NCI-H187 treated with DMSO at 0.1 percent for 48 hours (cell line): ENCODE measurements at places on chromosomes 4 and X.

GRCh38 chr4:52987392-52988056 is 125.4 kb downstream of the RASL11B start:
- DNase-seq = no peak

GRCh38 chr4:145824463-145824862 is 114.2 kb downstream of the ZNF827 start:
- no peak for DNase-seq

- DNase-seq = no peak
These were observed 15.5 kb downstream of the ZFYVE28 start for GRCh38 chr4:2402941-2403340.

- DNase-seq = no peak
These were observed 126.8 kb upstream of the CXorf66 start for GRCh38 chrX:140092121-140092520.

DNA sequence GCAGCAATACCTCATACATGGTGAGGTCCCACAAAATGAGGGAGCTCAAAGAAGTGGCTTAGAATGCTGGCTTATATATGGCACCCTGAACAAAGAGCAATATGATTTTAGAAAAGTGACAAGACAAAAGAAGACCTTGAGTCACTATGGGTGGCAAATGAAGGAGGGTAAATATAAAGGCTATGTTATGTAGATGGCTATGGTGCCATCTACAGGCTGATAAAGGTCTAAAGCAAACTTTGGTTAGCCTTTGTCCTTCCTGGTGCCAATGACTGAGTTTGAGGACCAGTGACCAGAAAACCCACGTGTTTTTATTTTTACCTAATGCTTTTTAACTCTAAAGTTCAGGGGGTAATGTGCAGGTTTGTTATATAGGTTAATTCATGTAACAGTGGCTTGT is 151.8 kb downstream of the CCNG2 start:
- DNase-seq = peak; percentile 27

GRCh38 chrX:129553619-129554288 is 13.7 kb downstream of the OCRL start:
- no peak for DNase-seq

- DNase-seq = no peak
These were observed 230.1 kb upstream of the FAT4 start for GRCh38 chr4:125084608-125085007.

DNA sequence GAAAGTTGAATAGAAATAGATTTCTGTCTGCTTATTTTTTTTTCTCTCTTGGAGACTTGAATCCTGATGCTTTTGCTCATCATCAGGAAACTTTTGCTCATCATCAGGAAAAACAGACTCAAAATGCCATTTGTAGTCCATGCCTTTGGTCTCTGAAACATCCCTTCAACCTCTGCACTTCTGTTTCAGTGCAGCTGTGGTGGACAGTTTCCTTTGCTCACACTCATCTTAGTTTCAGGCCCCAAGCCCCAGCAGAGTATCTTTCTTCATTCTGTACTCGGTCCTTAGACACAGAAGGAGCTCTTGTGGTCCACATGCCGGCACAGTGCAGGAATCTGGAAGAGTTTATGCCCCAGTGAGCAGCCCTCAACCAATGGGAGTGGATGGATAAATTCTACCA is 337.9 kb downstream of the PPP3CA start:
- no peak for DNase-seq

DNA sequence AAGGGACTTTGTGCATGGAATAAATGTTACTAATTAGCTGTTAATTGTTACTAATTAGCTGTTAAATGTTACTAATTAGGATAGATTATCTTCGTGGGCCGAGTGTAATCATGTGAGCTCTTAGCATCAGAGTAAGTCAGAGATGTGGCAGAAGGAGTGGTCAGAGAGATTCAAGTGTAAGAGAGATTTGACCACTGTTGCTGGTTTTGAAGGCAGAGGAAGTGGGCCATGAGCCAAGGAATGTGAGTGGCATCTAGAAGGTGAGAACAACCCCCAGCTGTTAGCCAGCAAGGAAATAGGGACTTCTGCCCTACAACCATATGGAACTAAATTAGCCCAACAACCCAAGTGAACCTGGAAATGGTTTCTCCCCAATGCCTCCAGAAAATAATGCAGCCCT is 28.2 kb downstream of the ODAPH start:
- DNase-seq = no peak

DNA sequence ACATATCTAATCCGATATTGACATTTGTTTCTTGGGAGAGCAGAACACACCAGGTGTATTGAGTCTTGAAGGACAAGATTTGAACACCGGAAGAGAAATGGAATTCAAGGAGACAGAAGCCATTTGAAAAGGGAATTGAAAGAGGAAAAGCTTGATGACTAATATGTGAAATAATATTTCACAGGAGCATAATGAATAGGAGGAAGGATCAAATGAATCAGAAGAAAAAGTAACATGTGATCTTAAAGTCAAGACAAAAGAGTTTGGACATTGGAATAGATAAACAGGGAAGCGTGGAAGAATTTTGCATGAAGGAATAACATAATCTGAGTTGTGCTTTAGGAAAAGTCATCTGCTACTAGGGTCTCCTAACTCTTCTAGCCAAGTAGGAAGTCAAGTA is 145.5 kb upstream of the PDHA2 start:
- no peak for DNase-seq
